ENCODE measurements at places on chromosomes 12 and 14.
A peak's percentile ranks its signal among the peaks of the same experiment; 100 is the strongest.

GRCh38 chr12:109678719-109679118 lies 34.9 kb upstream of the FAM222A start:
- DNase-seq: no peak

DNA sequence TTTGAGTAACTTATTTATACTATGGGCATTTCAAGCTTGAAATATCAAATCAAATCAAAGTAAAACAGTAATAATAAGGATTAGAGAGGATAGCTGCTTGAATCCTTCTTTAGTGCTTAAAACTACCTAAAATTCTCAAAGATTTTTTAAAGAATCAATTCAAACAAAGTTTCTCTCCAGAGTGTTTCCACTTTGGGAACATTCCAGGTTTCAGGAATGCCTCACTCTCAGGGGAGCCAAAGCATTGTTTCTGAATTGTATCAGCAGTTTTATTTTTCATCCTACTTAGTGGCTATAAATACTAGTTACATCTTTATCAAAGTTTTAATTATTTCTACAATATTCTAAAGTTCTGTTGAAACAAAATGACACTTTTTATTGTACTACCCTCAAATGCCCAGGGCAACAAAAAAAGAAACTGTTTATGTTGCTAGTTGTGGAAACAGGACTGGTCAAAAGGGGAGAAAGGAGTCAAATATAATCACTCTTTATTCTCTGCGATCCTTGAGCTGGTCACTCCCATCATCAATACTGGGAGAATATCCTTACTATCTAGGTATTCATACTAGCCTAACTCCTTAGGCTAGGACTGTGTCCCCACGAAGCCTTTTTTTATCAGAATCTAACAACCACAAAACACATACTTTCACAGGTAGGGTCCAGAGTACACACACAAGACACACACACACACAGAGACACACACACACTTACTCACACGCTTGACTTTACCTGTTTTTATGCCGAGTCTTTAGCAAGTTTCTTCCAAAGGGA lies 598 bp downstream of the RASSF9 start:
- no peak for DNase-seq

- DNase-seq: no peak
Observed at GRCh38 chr12:109291521-109292341, 17.4 kb downstream of the FOXN4 start.

- DNase-seq: no peak
Observed at GRCh38 chr14:99576304-99576703, 27.7 kb downstream of the CCDC85C start.

- no peak for DNase-seq
Observed at GRCh38 chr12:57518176-57518919, 2.0 kb downstream of the DDIT3 start.

DNA sequence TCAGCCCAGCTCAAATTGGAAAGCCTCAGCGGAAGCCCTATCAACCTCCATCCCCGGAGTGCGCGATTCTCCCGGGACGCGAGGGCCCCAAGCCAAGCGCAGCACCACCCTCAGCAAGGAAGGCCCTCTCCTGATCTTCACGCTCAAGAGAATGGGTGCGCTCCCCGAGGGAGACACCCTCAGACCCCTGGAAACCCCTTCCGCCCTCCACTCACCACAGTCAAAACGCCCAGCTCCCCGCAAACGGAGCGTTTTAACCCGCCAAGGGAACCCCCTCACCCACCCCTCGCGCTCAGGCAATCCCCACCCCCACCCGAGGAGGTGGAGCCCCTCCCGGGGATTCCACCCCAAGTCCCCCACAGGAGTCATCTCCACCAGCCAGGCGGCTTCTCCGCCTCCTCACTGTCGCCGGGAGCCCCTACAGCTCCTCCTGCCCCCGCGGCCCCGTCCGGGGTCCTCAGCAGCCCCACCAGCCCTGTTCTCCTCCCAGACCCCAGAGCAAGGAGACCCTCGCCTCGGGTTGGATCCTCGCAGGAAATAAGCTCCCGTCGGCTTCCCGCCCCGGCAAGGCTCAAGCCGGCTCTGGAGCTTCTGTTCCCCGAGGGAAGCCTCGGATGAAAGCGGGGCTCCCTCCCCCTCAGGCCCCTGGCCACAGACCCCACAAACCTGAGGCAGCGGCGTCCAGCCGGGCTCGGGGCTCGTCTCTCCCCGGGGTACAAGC lies 507 bp downstream of the BAZ2A start:
- DNase-seq: peak; percentile 41

DNA sequence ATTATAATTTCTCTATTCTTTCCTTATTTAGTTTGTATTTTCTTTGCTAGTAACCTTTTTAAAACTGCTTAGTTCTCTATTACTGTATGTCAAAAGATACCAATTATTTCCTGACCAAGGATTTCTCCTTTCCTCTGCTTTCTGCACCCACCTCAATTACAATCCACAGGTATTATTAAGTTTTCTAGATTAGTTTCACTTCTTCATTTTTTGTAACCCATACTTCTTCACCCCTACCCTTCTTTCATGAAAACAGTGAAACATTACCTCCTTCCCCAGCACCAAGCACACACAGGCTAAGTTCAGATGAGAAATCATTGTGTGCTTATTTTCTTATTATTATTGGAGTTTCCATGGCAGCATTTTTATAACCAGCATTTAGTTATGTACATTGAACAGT lies 318.5 kb upstream of the MDGA2 start:
- DNase-seq: no peak

DNA sequence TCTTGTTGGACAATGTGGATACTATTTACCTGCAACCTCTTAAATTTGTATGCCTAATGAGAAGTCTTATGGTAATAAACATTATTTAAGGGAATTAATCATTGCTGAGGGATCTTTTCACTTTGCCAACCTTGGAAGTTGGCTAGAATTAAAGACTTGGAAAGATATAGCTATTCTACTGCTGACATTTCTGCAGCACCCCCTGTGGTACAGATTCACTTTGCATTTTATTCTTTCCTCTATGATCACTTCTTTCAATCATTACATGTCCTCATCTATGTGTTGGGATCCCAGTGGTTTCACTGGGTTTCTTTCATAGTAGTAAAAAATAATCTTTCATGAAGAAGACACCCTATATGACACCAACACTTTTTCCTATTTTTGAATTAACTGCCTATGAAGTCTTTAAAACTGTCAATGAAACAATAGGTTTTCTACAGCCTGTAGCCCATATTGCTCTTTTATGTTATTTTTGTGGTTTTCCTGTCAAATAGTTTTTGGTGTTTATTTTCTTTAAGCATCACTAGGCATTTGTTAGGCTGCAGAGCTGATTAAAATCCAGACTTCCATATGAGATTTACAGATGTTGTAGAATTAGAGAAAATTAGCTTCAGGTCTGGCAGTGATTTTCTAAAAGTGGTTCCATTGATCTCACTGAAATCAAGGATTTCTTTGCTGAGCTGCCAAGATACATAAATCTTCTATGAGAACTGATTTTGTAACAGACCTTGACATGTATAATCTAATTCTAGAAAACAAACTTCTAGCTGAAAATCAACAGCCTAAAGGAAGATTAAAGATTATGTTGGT lies 256.1 kb downstream of the NAV3 start:
- DNase-seq: no peak

- DNase-seq: no peak
Observed at GRCh38 chr12:12720052-12720451, 2.9 kb downstream of the CDKN1B start.

DNA sequence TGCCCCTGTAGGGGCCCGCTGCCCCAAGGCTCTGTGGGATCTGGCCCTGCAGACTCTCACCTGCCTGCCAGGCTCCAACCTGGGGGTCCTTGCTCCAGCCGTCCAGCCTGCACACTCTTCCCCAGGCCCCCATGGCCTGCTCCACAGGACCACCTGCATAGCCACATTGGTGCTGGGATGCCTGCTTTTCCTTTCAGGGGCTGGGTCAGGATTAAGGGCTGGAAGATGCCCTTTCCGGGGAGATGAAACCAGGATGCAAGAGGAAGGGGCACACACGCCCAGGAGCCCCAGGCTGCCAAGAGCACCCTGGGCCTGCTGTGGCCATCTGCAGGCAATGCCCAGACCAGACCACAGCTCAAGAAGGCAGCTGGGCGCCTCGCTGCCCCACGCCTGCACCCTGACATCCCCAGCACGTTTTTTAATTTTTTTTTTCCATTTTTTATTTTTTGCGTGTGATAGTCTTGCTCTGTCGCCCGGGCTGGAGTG lies 15.0 kb downstream of the BAG5 start:
- no peak for DNase-seq

DNA sequence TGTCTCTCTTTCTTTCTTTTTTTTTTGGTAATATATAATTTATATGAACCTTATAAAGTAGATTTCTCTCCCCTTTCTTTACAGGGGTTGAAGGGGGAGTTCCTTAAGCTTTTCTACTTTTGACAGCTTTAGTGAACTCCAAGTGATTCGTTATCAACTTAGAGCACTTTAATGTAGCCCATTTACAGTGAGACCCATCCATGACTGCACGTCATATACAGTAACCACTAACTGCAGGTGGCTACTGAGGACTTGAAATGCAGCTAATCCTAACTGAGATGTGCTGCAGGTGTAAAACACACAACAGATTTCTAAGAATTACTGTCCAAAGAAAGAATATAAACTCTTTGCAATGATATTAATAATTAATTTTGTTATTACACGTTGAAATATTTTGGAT lies 582 bp downstream of the LRRIQ1 start:
- no peak for DNase-seq

DNA sequence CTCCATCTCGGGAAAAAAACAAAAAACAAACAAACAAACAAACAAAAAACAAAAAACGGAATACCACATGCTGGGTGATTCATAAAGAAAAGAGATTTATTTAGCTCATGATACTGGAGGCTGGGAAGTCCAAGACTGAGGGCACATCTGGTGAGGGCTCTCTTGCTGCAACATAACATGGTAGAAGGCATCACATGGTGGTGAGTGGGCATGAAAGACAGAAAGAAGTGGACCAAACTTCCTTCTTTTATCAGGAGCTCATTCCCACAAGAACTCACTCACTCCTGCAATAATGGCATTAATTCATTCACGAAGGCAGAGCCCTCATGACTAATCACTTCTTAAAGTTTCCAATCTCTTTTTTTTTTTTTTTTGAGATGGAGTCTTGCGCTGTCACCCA lies 8.0 kb upstream of the LGMN start:
- DNase-seq: no peak

DNA sequence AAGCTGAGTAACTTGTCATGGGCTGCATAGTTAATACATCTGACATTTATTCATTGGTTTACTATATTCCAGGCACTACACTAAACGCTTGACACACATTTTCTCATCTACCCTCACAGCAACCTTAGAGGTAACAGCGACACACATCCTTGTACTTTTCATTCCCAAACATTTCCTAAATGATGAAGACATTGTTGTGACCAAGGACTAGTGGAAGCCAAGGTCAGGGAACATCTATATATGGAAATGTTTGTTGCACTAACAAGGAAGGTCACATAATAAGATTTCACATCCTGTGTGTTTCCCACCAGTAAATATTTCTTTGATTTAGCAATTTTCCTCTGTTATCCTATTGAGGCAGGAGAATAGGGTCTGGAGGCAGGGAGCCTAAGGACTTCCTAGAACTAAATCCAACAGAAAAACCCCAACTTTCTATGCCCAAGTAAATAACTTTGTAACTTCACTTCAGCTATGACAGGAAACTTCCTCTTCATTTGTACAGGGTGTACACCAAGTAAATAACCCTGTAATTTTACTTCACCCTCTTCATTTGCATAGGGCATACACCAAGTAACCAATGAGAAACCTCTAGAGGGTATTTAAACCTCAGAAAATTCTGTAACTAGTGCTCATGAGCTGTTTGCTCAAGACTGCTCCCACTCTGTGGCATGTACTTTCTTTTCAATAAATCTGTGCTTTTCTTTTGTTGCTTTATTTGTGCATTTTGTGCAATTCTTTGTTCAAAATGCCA lies 48.4 kb downstream of the ZNF641 start:
- no peak for DNase-seq

- DNase-seq: no peak
Observed at GRCh38 chr12:109815757-109816617, 17.2 kb downstream of the TRPV4 start.

GRCh38 chr12:2009623-2010022 lies 5.4 kb upstream of the DCP1B start:
- no peak for DNase-seq

- DNase-seq: no peak
Observed at GRCh38 chr12:104966677-104967076, 8.6 kb upstream of the SLC41A2 start.

GRCh38 chr12:23699031-23699430 lies 250.4 kb downstream of the SOX5 start:
- no peak for DNase-seq

DNA sequence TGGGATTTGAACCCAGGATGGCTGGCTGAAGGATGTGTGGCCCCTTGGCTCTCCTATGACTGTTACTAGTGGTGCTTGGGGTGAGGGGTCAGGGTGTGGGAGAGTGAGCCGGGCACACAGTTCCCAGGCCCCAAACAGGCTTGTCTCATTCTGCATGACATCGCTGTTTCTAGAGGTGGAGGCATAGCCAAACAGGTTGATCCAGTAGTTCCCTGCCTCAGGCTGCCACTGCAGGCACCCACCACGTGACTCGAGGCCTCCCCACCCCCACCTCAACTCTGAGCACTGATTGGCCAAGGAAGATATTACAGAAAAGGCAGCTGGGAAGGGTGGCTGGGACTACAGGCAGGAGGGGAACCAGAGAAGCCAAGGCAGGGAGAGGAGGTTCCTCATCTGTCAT lies 102.6 kb downstream of the NCOR2 start:
- no peak for DNase-seq

- no peak for DNase-seq
Observed at GRCh38 chr12:31853977-31854376, 105.2 kb upstream of the RESF1 start.

Data from activated CD4-positive, alpha-beta memory T cell treated with anti-CD3 and anti-CD28 coated beads, Interleukin-2, amount 10 ng/mL, durations not matched to agents 7 days and 5 days (primary cell).